NCI-H187 treated with DMSO at 0.1 percent for 48 hours (cell line): ENCODE measurements at places on chromosomes 11 and 22.

- no peak for DNase-seq
Measured at GRCh38 chr11:73047773-73048371, 94.2 kb downstream of the FCHSD2 start.

DNA sequence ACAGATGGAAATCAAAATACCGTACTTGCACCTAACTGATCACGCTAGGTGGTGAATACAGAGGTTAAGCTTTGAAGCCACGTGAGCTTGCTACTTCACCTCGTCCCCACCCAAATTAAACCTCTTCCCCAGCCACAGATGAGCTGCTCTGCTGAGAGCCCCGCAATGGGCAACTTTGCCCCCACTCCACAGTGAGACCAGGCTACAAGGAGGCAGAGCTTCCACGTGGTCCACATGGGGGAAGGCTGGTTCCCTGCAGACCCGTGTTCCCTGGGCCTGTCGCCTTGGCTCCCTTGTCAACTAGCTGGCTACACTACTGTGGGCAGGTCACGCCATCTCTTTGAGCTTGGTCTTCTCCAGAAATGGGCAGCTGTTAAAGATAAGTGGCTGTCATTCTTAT lies 10.9 kb downstream of the CD5 start:
- DNase-seq: no peak

DNA sequence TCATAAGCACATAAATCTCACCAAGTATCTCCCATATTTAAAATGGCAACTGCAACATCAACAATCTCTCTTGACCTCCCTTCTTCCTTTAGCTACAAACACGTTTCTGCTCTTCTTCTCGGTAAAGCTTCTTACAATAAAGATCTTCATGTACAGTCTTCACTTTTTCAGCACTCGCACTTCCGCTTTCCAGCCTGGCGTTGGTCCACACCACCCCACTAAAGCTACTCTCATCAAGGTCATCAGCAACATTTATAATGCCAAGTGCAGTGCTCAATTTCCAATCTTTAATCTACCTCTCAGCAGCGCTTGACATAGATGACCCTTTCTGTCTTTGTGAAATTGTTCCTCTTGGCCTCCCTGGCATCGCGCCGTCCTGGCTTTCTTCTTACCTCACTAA lies 33.6 kb downstream of the NTM start:
- DNase-seq: no peak

- no peak for DNase-seq
Measured at GRCh38 chr11:95231881-95232605, 1.0 kb upstream of the SESN3 start.

GRCh38 chr11:47356998-47357329 lies 4.5 kb upstream of the MYBPC3 start:
- DNase-seq: no peak

DNA sequence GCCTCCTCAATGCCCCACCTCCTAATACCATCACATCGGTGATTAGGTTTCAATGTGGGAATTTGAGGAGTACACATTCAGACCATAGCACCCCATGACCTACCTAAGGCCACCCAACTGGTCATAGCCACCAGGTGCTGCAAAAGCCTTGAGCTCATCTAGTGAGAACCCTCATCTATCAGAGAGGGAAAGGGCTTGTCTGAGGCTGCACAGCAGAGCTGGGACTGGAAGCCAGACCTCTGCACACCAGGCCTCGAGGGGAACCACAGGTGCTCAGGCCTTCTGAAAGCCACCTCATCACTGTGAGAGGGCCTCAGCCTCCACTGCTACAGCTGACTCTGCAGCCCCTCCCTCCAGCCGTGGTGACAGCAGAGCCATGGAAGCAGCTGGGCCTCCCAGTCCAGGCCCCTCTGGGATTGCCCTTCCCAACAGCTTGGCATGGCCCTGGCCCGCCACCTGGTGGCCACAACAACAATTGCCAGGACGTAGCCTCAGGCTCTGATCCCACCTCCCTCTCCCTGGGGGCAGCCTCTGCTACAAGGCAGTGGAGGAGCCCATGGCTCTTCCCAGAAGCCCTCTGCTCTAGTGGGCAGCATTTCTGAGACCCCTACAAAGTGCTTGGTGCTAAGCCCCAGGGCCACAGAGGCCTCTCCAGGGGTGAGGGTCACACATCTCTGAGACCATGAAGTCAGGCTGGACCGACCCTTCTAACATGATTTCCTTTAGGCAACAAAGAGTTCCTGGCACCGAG lies 41.0 kb upstream of the PRDM11 start:
- DNase-seq: peak; percentile 14

- DNase-seq: no peak
Measured at GRCh38 chr11:118234833-118235232, 10.0 kb upstream of the JAML start.

- no peak for DNase-seq
Measured at GRCh38 chr11:1781593-1781975, 17.9 kb upstream of the CTSD start.

GRCh38 chr11:71298016-71298550 lies 45.7 kb upstream of the SHANK2 start:
- DNase-seq: no peak

- DNase-seq: peak; percentile 86
Measured at GRCh38 chr11:47130543-47130942, 46.1 kb downstream of the ARFGAP2 start.

GRCh38 chr11:68523743-68524142 lies 63.2 kb downstream of the PPP6R3 start:
- no peak for DNase-seq

GRCh38 chr11:9525116-9525515 lies 48.4 kb upstream of the WEE1 start:
- DNase-seq: no peak

DNA sequence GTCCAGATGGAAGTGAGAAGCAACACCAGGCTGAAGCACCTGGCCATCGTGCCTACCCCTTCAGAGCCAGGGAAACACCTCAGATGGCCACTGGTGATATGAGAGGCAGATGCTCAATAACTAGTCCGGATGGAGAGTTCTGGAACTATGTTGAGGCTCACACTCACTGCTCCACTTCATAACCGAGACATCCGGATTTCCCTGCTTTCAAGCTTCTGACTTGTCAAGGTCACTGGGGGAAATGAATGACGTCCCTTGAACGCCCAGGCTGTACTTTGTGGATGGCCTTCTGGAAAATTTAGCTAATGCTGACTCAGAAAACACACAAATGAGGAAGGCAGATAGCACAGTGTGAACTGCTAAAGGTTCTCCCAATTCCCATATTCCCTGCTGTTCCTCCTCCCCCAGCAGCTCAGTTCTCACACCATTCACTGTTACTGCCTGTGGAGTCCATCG lies at the start of gene LYVE1:
LYVE1 (minus strand) TSS at position 180 of the 456 bp plus-strand sequence; CDS start at position 47, 133 bp downstream.
- DNase-seq: no peak

DNA sequence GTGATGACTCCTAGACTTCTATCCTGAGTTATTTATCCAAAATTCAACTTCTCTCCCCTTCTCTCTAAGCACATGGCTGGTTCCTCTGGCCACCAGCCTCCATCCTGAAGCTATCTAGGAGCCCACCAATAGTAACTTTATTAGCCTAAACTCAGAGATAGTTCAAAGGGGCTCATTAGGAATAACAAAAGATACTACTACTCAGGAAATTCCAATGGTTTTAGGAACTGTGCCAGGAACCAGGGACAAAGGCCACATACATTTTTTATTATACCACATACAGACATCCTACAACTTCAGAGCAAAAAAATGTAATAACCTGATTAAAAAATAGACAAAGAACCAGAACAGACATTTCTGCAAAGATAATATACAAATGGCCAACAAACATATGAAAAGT lies 27.9 kb downstream of the SLC25A17 start:
- no peak for DNase-seq

GRCh38 chr11:12864316-12865156 lies 144.6 kb upstream of the RASSF10 start:
- DNase-seq: no peak

DNA sequence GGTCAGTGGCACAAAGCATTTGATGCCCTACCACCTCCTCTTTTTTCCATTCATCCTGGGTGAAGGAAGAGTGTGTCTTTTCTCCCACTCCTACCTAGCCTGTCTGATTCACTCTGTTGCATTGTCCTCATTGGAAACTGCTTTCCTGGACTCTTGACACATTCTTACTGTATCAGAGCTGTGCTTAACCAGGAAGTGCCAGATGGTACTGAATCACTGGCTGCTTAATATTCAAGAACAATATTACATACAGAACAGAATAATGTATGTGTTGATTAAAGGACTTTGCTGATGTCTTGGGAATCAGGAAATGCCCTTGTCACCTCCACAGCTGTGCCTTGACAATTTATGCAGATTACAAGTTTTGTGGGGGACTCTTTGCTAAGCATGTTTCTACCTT lies 44.4 kb downstream of the SVIP start:
- no peak for DNase-seq

DNA sequence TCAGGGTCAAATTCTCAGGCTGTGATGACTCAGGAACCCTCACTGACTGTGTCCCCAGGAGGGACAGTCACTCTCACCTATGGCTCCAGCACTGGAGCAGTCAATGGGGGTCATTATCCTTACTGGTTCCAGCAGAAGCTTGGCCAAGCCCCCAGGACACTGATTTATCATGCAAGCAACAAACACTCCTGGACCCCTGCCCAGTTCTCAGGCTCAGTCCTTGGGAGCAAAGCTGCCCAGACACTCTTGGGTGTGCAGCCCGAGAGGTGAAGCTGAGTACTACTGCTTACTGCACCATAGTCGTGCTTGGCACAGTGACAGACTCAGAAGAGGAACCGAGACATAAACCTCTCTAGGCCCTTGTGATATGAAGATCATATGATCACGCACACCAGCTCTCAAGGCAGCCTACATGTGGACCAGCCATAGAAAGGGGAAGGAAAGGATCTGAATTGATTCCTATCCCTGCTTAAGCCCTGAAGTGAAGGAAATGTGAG lies 58.2 kb downstream of the ZNF280B start:
- DNase-seq: no peak

DNA sequence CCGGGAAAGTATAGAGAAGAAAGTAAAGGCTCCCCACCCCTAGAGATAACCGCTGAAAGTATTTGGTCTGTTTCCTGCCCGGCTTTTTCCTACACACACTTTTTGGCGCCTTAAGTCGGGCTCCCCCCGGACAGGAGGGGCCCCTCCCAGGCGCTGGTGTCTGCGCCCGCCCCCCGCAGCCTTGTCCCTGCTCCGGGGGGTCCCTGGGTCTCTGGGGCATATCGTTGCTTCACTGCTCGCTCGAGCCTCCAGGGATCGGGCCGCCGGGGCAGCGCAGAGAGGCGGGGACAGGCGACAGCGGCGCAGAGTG lies 928 bp upstream of the CRACR2B start:
- DNase-seq: no peak

GRCh38 chr11:110878513-110878912 lies 166.3 kb upstream of the ARHGAP20 start:
- DNase-seq: no peak

DNA sequence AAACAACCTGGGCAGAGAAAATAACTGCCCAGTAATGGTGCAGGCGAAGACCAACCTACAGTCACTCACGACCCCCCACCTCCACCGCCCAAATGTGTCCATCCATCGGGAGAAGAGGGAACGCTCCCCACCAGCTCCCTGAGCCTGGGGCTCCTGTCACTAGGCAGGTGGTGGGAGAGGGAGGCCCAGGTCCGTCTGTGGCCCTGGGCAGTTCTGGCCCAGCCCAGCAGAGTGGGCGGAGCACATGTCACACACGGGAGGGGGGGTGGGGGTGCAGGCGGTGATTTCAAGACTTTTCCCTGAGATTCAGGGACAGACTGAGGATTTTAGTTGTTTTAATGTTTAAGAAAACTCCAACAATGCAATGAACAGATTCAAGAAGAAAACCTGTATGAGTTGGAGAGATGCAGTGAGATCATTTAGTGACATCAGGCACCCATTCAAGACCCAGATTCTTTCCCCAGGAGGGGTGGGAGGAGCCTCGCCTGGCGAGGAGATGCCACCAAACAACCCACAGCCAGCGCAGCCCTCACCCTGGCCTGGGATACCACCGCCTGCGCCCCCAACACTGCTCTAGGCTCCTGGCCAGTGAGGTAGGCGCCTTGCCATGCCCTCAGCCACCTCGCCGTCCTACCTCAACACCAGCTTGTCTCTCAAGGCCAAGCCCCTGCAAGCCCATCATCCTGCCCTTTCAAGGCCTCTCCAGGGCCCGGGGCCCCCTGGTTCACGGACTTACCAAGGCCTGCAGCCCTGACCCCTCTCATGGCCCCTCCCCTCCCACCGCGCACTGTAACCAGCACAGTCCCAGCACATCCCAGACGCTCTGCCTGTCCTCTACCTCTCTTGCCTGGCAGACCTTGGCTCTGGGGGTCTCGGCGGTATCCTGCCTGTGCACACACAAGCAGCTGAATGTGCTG lies 36.8 kb downstream of the TBX1 start:
- DNase-seq: no peak
